T-helper 9 cell (primary cell): ENCODE measurements at places on chromosomes 3 and 15.

- no peak for DNase-seq
Measured at GRCh38 chr15:100114571-100114970, 227.2 kb downstream of the ADAMTS17 start.

GRCh38 chr3:115380883-115381572 lies 233.9 kb upstream of the ZBTB20 start:
- no peak for DNase-seq

DNA sequence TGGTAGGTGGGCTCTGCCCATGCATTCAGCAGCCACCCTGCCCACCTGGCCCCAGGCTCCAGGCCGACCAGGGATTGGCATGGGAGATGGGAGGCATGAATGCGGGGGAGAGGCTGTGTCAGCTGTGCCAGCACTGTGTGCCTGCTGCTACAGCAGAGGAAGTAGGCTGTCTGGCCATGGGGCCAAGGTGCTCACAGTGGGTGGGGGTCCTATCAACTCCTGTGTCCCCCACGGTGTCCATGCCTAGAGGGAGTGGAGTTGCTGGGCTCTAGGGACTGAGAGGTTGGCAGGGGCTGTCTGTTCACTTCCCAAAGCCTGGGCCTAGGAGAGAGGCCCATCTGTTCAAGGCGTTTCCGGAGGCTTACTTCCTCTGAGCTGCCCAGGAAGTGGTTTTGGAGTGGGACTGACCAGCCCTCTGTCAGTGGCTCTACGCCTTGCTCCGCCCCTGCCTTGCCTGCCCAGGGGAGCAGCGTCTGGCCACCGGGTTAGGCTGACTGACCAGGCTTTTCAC lies 5.8 kb downstream of the PRKCD start:
- DNase-seq = no peak

GRCh38 chr3:157776861-157777260 lies 273.6 kb upstream of the VEPH1 start:
- DNase-seq = no peak

GRCh38 chr3:155185631-155186071 lies 105.5 kb downstream of the MME start:
- no peak for DNase-seq

DNA sequence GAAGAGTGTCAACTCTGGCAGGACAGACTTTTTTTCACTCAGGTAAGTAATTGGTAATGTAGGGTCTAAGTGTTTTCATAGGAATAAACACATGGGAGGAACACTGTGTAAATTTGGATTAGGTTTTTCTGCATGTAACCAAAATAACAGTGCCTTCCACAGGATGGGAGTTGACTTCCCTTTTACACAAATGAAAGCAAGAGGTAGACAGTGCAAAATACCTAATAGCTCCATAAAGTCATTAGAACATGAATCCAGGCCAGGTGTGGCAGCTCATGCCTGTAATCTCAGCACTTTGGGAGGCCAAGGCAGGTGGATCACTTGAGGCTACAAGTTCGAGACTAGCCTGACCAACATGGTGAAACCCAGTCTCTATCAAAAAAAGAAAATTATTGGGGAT lies 25.5 kb upstream of the MYO1E start:
- DNase-seq = no peak

DNA sequence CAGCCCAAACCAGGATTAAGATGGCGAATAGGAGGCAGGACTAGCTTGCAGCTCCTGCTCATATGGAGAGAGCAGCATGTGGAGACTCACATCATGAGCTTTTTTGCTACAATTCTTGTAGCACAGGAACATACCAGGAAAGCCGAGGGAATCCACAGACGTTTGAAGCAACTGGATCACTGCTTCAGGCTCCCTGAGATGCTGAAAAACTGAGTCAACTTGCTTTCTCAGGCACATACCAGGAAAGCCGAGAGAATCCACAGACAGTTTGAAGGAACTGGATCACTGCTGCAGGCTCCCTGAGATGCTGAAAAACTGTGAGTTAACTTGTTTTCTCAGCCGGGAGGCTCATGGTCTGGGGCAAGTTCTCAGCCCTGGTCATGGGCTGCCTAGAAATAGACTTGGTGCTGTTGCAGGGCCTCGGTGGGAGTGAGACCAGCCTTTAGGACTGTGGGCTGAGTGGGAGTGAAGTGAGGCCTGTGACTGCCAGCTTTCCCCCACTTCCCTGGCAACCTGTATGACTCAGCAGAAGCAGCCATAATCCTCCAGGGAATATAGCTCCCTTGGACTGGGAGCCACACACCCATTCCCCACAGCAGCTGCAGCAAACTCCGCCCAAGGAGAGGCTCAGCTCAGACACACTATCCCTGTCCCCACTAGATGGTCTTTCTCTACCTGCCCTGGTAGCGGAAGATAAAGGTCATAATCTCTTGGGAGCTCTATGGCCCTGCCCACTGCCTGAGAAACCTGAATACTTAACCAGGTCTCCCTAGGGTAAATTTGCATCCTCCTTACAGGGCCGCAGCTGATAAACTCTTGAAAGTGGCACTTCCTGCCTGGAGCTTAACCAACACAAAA lies 51.9 kb upstream of the PFN2 start:
- DNase-seq = no peak

- DNase-seq = no peak
Measured at GRCh38 chr3:124846189-124846588, 41.0 kb downstream of the ITGB5 start.

DNA sequence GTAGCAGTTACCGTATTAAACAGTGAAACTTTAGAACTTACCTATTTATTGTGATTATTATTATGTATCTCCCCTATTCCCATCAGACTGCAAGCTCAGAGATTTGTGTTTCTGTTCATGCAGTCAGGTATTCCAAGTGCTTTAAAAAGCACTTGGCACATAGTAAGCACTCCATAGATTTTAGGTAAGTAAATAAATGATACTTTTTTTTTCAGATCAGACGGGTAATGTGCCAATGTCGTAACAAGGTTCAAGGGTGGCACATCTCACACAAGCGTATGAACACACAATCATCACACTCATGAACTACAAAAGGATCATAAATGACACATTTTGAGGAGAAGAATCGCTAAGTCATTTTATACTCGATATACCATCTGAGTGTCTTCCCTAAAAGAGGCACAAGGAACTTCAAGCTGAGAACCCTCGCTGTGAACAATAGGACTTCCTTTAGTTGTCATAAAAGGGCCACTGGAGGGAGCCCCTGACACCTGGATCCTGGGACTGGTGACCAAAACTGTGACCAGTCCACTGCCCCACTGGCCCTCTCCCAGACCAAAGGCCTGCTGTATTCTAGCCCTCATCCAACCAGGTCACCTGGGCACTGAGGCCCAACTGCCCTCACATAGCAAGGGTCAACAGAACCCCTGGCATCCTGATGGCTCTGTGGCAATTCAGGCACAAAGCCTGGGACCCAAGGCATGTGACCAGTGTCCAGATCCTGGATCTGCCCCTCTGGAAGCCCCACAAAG lies 32.1 kb downstream of the KIF9 start:
- no peak for DNase-seq

DNA sequence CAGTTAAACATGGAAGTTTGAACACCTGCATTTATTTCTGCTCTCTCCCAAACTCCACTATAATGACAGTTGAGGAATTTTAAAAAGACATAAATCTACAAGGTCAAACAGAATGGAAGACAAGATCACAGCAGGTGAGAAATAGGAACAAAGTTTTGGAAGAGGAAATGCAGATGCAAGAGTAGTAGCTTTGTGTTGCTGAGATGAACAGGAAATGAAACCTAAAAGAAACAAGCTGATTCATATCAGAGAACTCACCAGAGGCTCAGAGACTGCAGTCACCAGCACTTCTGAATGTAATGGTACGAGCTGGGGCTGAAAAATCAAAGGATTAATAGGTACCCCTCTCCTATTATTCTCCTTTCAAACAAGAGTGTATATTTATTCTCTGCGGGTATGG lies 459.9 kb downstream of the RAP2B start:
- DNase-seq = no peak

DNA sequence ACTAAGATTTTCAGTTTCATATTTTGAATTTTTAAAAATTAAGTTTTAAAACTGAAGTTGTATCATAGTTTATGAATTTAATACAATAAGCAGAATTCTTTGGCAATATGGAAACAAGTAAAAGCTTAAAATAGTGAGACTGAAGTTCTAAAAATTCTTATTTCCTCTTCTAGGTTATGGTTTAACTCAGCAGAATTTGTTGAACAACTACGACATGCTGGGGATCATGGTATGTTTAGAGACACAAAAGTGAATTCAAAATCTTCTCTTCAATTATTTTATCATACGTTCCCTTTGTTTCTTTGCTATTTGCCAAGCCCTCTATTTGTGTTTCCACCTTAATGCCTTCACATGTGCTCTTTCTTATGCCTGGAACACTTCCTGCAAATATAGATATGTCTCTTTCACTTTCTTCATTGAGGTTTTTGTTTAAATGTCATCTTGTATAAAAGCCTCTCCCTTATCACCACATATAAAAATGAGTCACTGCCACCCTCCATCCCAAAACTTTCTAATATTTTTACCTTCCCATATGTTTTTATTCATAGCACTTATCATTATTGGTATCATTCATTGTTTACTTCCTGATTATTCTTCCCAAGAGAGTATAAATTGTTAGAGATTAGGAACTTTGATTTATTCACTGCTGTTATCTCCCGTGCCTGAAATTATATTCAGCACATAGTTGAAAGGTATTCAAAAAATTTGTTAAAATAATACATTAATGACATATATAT lies 6.4 kb downstream of the SUCNR1 start:
- DNase-seq = no peak

DNA sequence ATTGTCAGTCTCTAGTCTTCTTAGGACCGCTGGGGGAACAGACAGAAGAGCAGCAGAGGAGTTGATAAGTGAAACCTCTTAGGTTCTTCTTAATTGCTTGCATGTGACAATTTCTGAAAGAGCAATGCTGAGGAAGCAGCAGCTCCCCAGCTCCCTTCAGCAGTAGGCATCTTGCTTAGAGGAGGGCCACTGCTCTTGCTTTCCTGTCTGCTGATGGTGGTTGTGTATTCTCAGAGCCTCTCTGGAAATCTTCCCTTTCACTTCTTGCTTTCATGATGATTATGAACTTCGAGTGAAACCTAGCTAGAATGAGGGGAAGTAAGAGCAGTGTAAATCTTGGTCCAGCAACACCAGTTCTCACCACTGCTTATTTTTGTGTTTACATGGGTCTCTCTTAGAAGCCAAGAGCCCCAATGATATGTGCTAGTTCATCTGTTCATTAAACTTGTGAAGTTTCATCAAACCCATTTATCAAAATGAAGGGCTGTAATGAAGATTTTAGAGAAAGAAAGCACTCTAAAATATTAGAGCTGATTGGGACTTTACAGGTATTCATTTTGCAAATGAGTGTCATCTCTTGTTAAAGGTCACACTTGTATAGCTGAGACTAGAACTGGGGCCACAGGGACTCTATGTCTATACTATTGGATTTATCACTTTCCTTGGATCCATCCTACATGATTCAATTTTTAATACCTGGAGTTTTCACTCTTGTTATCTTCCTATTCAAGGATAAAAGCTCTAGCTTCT lies 246.7 kb downstream of the LPP start:
- DNase-seq = no peak

DNA sequence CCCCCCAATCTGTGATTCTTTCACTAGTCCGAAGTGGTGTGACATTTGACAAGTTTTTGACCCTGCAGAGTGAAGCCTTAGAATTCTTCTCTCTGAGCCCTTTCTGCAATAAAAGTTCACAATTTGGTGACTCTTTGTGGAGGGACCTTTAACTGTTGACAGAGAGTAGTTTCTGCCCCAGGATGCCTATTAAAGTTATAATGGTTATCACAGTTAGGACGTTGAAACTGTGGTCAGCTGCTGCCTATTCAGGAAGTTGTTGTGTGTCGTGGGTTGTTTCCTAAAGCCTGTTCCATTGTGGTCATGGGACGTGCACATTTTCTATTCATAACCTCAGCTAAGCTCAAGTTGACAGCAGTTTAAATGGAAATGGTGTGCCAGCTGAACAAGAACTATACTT lies 274.5 kb downstream of the NEK10 start:
- no peak for DNase-seq

- no peak for DNase-seq
Measured at GRCh38 chr3:186115239-186115996, 6.5 kb upstream of the ETV5 start.

DNA sequence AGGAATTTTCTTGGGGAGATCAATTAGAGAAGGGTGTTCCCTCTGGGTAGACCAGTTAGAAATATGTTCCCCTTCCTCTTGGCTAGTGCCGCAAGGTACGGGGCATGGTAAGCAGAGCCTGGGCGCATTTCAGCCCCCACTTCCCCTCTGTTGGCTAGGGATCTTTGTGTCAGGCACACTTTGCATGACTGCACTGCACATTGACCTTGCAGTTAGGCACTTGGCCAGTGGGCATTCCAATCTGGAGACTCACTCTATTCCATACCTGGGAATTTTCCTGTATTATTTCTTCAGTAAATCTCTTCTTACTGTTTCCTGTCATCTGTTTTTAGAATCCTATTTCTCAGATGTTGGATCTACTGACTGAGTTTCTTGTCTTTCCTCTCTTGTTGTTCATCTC lies 30.0 kb upstream of the CACNA1D start:
- DNase-seq = no peak

- DNase-seq = no peak
Measured at GRCh38 chr3:169869484-169870220, at the start of gene LRRC31. Gene LRRC31, minus strand, starts transcription at chr3:169869935. Its CDS starts 128 bp downstream, at chr3:169869807.

- DNase-seq = no peak
Measured at GRCh38 chr3:52509753-52510328, 14.7 kb downstream of the STAB1 start.

- DNase-seq = no peak
Measured at GRCh38 chr15:91689377-91689776, 164.1 kb upstream of the SLCO3A1 start.

DNA sequence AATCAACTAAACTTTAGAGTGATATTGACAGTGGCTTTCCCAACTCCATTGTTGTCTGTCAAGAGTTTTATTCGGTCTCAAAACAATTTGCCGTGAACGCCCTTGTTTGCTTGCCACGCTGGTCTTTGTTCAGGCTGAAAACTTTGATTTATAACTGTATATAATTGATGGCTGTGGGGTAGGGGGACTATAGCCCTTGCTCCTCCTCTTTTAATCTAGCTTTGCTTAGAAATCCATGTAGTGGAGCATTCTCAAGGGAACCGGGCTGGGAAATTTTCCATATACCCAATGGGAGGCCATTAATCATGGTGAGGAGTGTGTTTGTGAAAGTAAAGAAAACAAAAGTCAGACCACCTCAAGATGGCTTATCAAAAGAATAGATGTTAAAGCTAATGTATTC lies 339.8 kb upstream of the RARB start:
- no peak for DNase-seq

- DNase-seq = no peak
Measured at GRCh38 chr3:47143068-47143467, 20.8 kb downstream of the SETD2 start.

DNA sequence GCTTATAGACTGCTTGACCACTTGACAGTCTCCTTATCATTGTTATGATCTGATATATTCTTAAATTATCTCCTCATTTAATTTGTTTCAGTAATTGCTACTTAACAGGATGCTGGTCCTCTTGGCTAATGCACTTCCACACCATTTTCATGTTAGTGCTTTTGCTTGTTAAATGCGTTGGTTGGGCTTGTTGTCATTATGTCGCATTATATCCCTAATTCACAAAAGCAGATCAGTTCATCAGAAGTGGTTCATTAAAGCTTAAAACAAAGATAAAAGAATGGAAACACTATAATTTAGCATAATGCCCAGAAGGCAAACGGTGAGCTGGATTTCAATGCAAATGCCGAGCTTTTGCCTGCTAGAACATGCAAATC lies 17.1 kb upstream of the EHHADH start:
- no peak for DNase-seq

- DNase-seq = no peak
Measured at GRCh38 chr15:37767841-37768455, 166.5 kb upstream of the TMCO5A start.
